ENCODE measurements at places on chromosomes 11 and 22. TPM values are rescaled to one million over a fixed set of nuclear protein-coding genes. Genes with fewer than 3 reads are reported as not detected.

Gene SAC3D1
- 14.0 TPM for total RNA-seq

Gene P2RX6
- total RNA-seq: 0.22 TPM

DNA sequence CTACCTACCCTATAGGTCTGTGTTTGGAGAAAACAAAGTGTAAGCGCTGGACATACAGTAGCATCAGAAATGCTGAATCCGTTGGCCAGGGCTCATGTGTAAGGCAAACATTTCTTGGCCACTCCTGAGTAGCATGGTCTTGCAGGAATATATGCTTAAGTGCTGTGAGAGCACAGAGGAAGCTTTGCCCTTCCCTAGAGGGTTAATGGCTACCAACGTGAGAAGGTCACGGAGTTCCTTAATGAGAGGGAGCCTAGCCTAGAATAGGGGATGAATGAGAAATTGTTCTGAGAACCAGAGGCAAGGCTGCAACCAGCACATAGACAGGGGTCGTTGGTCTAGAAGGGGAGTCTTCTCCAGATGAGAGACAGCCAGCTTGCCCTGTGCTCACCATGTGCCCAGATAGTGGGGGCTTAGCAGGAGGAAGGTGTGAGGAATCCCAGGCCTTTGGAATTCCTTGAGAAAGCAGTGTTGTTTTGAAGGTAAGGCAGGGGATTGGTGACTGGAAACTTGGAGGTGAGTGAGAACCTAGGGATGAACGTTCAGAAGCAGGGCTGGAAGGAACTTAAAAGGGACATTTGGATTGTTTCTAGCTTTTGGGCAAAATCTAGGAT, 29.5 kb downstream of the RCOR2 start:
- H3K27me3 ChIP-seq: no peaks in the 10 kb centered on the region
- no peak for DNase-seq
- peak overlapping the region; percentile 80 for H3K27ac ChIP-seq
- peaks cover 42% of the 10 kb centered on the region for H3K4me1 ChIP-seq
- no peak overlapping the region for H3K4me3 ChIP-seq
- H3K36me3 ChIP-seq: peaks cover 18% of the 10 kb centered on the region

- no peak overlapping the region for H3K27ac ChIP-seq
- H3K36me3 ChIP-seq: no peaks in the 10 kb centered on the region
- no peaks in the 10 kb centered on the region for H3K27me3 ChIP-seq
- no peak for DNase-seq
Observed at GRCh38 chr11:1301220-1302000, 8.0 kb downstream of the TOLLIP start.

GRCh38 chr11:37006563-37006962, 408.5 kb upstream of the RAG2 start:
- H3K4me3 ChIP-seq: no peak overlapping the region
- H3K27me3 ChIP-seq: no peaks in the 10 kb centered on the region
- no peaks in the 10 kb centered on the region for H3K36me3 ChIP-seq
- no peak overlapping the region for H3K27ac ChIP-seq

DNA sequence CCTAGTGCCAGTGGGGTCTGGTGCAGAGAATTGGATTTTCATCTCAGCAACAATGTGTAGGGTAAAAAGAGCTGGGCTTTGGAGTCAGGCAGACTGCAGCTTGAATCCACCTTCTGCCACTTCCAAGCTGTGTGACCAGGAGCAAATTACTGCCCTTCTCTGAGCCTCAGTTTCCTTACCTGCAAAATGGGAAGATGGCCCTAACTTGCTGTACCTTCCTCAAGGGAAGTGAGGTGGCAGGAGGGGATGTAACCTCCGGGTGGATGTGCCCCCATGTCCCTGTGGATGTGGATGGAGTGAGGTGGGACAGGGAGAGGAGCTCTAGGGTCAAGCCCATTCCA, 90.9 kb downstream of the CACNA1I start:
- peaks cover 32% of the 10 kb centered on the region for H3K27me3 ChIP-seq
- no peaks in the 10 kb centered on the region for H3K4me1 ChIP-seq
- DNase-seq: no peak

GRCh38 chr11:33018840-33019239, 3.2 kb downstream of the DEPDC7 start:
- H3K27ac ChIP-seq: no peak overlapping the region
- no peaks in the 10 kb centered on the region for H3K27me3 ChIP-seq
- H3K4me1 ChIP-seq: no peaks in the 10 kb centered on the region

DNA sequence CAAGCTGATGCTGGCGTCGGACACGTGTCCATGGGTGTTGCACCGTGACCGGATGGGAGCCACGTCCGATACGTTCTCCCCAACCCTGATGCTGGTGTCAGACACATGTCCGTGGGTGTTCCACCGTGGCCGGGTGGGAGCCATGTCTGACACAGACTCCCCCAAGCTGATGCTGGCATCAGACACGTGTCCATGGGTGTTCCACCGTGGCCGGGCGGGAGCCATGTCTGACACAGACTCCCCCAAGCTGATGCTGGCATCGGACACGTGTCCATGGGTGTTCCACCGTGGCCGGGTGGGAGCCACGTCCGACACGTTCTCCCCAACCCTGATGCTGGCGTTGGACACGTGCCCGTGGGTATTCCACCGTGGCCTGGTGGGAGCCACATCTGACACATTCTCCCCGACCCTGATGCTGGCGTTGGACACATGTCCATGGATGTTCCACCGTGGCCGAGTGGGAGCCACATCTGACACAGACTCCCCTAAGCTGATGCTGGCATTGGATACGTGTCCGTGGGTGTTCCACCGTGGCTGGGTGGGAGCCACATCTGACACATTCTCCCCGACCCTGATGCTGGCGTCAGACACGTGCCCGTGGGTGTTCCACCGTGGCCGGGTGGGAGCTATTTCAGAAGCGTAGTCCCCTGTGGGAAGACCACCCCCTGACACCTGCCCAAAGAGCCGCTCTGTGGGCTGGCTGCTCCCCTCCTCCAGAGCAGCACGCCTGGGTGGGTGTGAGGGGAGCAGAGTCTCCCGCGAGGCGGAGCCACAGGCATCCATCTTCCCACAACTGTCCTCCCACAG, 20.0 kb downstream of the SELENOO start:
- no peaks in the 10 kb centered on the region for H3K27me3 ChIP-seq
- peaks cover 64% of the 10 kb centered on the region for H3K36me3 ChIP-seq
- H3K4me3 ChIP-seq: no peak overlapping the region

Gene TUBA8
- 0.66 TPM for total RNA-seq

Gene DDI1
- not detected for total RNA-seq

Gene EMID1
- total RNA-seq: not detected

Gene ARHGAP8
- total RNA-seq: 10.3 TPM

DNA sequence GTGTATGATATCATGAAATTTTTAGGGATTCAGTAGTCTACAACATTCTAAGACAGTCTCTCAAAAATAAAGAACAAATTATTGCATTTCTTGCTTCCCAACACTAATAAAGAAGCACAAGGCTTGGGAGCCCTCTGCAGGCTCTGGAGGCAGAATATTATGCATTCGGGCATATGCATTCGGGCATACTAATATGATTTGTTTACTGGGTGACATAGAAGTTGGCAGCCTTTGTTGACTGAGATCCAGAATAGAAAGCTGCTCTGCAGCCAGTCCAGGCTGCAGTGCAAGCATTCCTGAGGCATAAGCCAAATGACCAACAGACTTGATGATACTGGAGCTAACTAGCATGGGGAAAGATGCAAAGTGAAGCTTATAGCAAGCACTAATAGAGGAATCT, 945.5 kb downstream of the OPCML start:
- H3K4me1 ChIP-seq: no peaks in the 10 kb centered on the region
- H3K4me3 ChIP-seq: no peak overlapping the region
- no peaks in the 10 kb centered on the region for H3K36me3 ChIP-seq
- no peak for DNase-seq
- no peaks in the 10 kb centered on the region for H3K27me3 ChIP-seq

DNA sequence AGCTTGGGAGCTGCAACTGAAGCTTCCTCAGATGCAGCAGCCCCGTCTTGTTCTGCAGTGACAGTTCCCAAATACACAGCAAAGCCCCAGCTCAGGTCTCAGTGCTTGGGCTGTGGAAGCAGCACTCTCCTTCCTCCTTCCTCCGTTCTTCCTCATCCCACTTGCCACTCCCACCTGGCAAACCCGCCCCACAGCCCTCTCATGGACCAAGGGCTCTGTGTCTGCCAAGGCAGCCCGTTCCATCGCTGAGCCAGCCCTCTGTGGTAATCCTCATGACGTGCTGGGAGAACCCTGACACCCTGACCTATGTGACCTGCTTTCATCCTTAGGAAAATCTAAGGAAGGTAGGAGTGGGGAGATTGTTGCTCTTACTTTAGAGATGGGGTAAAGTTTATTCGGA, 157.0 kb downstream of the DSCAML1 start:
- DNase-seq: no peak
- H3K27ac ChIP-seq: no peak overlapping the region
- H3K4me3 ChIP-seq: no peak overlapping the region
- no peaks in the 10 kb centered on the region for H3K36me3 ChIP-seq

GRCh38 chr11:32343325-32344008, 91.9 kb downstream of the WT1 start:
- H3K4me1 ChIP-seq: no peaks in the 10 kb centered on the region
- H3K27me3 ChIP-seq: peaks cover 32% of the 10 kb centered on the region
- H3K4me3 ChIP-seq: no peak overlapping the region
- no peak for DNase-seq
- H3K27ac ChIP-seq: no peak overlapping the region

DNA sequence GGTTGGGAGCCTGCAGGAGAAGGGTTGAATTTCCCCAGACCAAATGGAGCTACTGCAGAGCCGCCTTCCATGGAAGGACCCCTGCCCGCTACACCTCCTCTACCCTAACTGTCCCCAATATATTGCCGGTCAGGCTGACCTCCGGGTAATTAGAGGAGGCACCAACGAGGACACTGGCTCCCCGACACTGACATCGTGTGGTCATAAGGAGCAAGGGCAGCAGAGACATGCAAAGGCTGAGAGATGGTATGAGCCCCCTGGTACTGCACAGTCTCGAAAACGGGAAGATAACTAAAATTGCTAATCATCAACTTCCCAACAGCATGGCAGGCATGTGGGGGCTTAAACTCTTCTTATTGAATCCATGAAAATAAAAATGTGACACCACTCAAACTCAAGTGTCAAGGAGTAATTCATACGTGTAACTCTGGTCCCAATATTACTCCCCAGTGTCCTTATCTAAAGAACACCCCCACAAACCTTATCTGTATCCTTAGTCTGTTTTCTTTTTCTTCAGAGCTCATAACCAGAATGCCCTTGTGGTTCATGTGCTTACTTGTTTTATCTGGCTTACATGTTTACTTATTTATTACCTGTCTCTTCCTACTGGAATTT, 4.4 kb downstream of the CAVIN3 start:
- H3K27me3 ChIP-seq: no peaks in the 10 kb centered on the region
- H3K27ac ChIP-seq: no peak overlapping the region
- peaks cover 7% of the 10 kb centered on the region for H3K36me3 ChIP-seq

GRCh38 chr11:116807601-116808261, 15.4 kb downstream of the APOA4 start:
- no peak for DNase-seq
- H3K4me1 ChIP-seq: peaks cover 40% of the 10 kb centered on the region
- no peaks in the 10 kb centered on the region for H3K27me3 ChIP-seq
- peaks cover 19% of the 10 kb centered on the region for H3K36me3 ChIP-seq
- H3K4me3 ChIP-seq: no peak overlapping the region

DNA sequence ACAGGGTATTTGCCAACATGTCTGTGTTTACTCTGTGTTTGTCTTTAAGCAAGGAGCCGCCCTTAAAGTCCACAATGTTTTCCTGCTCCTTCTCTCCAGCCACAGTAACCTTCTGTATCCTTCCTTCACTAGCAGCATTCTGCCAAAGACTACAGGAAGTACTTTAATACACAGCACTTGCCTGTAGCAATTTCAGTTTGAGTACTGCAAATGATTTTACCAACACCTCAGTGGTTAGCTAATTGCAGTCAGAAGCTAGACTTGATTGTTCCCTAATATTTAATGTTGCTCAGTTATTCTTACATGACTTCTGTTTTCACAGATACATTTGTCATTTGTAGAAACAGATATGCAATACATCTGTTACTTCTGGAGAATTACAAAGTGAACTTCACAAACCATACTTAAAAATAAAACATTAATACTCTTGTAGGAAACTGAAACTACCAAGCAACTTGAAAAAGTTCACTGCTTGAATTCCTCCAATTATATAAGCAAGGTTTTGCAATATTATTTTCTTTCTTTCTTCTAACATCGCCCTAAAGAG, 69.1 kb downstream of the FCHSD2 start:
- peaks cover 11% of the 10 kb centered on the region for H3K4me1 ChIP-seq
- no peaks in the 10 kb centered on the region for H3K27me3 ChIP-seq
- H3K4me3 ChIP-seq: no peak overlapping the region
- peak overlapping the region; percentile 36 for H3K27ac ChIP-seq
- DNase-seq: peak; percentile 29

GRCh38 chr11:75238595-75239440, 1.8 kb upstream of the TPBGL start:
- H3K36me3 ChIP-seq: no peaks in the 10 kb centered on the region
- H3K27me3 ChIP-seq: peaks cover 24% of the 10 kb centered on the region
- H3K4me3 ChIP-seq: no peak overlapping the region
- no peak for DNase-seq
- H3K27ac ChIP-seq: no peak overlapping the region

- no peak for DNase-seq
- no peak overlapping the region for H3K27ac ChIP-seq
- H3K4me3 ChIP-seq: no peak overlapping the region
- no peaks in the 10 kb centered on the region for H3K4me1 ChIP-seq
Observed at GRCh38 chr22:49602481-49602880, 225.2 kb downstream of the BRD1 start.

DNA sequence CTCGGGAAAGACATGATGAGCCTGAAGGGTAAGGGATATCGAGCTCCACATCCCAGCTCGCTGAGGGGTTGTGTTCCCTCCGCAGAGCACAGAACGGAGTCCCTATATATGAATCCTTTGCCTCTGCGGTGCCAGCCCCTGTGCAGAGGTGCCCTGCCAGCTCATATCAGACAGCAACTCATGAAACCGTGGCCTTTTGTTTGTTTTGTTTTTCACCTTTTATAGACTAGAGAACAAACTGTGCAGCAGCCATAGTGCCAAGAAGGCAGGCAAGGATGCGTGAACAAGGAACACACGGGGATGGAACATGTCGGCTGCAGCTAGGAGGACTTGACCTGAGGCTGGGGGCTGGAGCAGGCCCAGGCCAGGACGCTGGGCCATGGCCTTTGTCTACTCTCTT, 109.8 kb downstream of the PKNOX2 start:
- no peak overlapping the region for H3K27ac ChIP-seq
- H3K36me3 ChIP-seq: no peaks in the 10 kb centered on the region
- no peak overlapping the region for H3K4me3 ChIP-seq
- H3K27me3 ChIP-seq: no peaks in the 10 kb centered on the region
- no peak for DNase-seq
- H3K4me1 ChIP-seq: no peaks in the 10 kb centered on the region

Gene SLC22A12
- not detected for total RNA-seq

Gene OR51E2
- not detected for total RNA-seq

Gene MMP11
- total RNA-seq: not detected
